ENCODE measurements at places on chromosomes 2 and 18.

GRCh38 chr2:46125798-46126197, 171.4 kb upstream of the EPAS1 start:
- DNase-seq = no peak

GRCh38 chr2:9775351-9775750, 67.9 kb upstream of the TAF1B start:
- no peak for DNase-seq

DNA sequence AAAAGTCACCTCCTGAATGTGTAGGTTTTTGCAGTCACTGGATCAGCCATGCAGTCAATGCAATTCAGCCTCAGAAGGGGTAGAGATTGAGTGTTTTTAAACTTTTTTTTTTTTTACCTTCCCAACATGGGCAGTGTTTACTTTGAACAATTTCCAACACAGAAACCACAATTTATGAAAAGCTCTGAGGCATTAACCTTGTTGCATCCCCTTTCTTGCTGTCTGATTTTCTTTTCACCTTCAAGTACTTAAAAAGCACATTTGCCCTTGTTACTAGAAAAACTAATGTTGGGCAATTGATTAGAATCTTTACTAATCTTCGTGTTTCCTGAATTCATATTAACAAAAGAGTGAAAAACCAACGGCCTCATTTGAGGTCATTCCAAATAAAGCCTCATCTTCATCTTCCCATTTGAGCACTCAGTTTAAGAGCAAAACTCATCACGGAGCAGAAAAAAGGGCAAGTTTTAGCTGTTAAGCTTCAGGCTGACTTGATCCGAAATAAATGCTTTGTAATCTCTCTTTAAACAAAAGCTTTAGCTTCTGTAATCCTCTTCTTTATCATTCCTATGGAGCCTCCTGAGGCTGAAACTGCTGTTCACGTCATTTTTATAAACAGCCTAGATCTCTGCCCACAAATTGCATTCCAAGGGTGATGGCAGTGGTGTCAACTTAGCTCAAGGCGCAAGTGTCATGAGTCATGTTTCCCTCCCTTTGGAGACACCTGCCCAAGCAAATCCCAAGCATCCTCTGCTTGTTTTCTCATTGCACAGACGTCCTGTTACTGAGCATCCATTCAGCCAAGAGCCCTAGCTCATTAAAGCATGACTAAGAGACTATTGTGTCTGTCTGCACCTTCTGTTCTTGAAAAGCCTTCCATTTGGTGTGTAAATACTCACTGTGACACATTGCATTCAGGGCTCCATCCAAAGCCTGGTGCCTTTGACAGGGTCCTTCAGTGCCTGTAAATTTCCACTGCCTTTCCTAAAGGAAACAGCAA, 107.7 kb downstream of the HNMT start:
- no peak for DNase-seq

DNA sequence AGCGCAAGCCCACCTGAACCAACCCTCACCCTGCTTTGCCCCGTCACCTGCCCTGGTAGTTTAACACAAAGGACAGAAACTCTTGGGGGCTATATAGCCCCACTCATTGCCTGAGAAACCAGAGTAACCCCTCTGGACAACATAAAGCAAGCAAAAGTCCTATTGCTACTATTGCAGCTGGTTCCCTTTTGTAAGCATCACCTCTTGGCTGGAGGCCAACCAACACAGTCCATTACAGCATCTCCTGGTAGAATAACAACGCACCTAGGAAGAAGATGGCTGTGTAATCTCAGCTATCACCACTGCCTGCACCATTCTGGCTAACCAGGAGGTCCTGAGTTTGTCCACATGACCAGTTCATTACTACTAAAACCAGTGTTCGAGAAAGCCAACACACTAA, 36.4 kb downstream of the FLACC1 start:
- no peak for DNase-seq

DNA sequence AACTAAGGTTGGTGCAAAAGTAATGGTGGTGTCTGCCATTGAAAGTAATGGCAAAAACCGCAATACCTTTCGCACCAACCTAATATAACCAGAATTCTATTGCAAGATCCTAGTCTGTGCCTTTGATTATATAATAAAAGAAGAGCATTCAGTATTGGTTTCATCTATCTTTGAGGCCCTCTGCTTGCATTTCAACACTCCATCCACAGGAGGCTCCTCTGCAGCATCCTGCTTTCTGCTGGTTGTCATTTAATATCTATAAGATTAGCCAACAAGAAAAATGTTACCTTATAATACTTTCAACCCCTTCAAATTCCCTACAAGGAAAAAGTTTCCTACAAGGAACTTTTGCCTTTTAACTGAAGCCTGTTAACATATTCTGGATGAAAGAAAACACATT, 139.2 kb downstream of the CDCA7 start:
- no peak for DNase-seq

DNA sequence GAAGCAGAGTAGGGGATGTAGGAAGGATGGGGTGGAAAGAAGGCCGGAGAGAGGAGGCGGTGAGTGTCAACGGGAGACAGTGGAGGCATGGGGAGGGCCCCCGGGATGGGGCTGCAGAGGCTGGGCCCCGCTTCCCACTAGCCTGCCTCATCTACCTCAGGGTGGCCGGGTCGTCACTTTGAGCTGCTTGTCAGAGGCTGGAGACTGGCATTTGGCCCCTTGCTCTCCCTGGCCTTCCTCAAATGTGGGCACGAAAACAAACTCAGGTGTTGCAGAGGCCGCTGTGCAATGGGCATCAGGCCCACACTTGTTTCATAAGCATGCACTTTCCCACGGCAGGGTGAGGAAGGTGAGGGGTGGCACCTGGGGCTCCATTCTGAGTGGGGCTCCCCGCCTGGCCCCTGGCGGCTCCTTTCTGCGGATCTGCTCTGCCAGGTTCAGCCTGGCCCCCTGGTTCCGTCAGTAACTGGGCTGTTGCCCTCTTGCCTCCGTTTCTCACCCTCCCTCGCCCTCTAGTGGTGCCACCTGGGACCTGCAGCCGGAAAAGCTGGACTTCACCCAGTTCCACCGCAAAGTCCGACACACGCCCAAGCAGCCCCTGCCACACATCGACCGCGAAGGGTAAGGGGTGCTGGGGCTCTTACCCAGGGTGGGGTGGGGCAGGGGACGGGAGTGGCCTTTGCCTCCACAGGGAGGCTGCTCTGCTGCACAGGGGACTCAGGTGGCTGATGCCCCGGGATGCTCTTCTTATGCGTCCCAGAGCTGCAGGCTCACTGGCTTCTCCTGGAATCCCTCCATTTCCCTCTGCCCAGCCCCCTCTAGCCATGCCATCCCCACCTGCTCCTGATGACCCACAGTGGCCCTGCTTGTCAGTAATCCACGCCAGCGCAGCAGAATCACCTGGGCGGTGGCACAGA, 125.4 kb downstream of the CTIF start:
- DNase-seq = peak; percentile 41

- DNase-seq = no peak
Measured at GRCh38 chr18:32380559-32380958, 90.1 kb downstream of the GAREM1 start.

DNA sequence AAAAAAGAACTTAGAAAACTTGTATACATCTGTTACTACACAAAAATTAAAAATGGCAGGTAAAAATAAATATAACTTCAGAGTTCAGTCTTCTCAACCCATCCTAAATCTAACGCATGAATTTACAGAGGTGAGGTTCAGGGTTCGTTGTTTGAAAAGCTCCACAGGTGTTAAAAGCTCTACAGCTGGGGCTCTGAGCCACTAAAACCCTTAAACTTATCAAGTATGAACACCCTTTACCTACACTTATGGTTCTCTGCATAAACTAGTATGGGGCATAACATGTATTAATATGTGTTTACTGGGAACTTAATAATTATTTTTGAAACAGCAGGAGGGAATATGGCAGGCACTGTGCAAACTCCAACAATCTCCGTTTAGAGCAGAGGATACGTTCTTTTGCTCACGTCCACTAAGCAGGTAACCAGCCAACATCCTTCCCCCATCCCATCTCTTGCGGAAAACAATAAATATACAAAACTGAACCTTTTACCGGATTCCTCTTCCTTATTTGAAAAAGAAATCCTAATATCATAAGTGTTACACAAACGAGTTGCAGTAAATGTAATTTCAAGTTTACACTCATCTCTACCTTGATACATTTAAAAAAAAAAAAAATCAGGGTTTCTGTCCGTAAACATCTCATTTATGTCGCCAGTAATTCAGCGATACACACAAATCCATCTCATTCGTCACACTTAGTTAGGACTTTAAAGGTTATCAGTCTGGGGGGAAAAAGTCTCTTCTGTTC, 1.3 kb downstream of the PIAS2 start:
- DNase-seq = no peak

- DNase-seq = no peak
Measured at GRCh38 chr18:42230636-42231035, 275.6 kb downstream of the PIK3C3 start.

DNA sequence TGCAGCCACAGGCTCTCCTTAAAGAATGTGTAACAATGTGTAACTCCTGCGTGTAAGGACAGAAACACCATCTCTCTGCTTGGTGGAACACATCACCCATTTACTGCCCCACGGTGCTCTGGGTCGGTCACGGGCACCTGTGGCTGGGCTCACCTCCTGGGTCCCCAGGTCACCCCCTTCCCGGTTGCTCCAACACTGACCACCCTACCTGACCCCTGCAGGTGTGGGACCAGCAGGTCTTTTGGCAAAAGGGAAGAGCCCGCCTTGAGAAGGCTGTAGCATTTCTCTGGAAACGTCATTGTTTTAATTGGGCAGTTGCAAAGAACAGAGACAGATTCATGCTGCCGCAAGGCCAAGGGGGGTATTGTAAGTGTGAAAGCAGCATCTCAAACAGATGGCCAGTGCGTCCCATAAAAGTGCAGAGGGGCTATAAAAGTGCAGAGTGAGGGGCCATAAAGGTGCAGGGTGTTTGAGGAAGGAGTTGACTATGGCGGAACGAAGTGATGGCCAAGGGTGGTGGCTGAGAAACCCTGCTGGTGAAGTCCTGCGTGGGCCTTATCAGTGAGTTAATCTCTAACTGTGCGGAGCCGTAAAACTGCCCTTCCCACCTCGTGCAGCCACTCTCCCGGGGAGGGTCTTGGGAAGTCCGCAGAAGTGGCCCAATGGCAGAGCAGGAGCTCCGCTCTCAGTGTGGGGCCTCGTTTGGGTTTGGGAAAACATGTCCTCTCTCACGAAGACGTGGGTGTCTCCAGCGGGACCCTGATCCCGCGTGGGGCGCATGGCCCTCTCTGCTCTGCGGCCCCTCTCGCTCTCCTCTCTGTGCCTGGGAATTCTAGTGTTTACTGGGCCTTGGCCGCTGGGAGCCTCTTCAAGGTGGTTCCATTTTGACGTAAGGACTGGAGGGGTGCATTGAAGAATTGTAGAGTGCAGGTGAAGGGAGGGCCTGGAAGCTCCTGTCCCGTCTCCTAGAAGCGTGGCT, 13.7 kb upstream of the NEU4 start:
- no peak for DNase-seq

- peak; percentile 77 for DNase-seq
Measured at GRCh38 chr2:45833968-45834344, 182.5 kb downstream of the PRKCE start.

DNA sequence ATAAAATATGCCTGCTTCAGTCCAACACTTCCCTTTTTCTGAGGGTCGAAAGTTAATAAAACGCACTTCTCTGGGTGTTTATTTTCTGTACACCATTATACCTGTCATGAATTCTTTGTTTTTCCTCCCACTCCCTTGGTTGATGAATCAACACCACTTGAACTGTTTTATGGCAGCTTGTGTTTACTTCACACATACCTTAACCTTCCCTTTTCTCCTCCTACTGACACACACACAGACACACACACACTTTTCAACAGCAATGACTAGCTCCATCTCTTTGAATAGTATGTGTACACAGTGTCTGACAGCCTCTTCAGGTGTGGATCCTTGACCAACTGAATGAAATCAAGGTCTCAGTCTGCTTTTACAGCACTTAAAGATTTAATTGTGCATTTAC, 91.3 kb downstream of the SATB2 start:
- no peak for DNase-seq

GRCh38 chr2:18123211-18123570, 244.7 kb downstream of the KCNS3 start:
- DNase-seq = no peak

GRCh38 chr2:96538487-96539214, 2.1 kb downstream of the ARID5A start:
- DNase-seq = peak; percentile 67

- DNase-seq = no peak
Measured at GRCh38 chr2:85215448-85216401, 82.5 kb downstream of the TCF7L1 start.

- no peak for DNase-seq
Measured at GRCh38 chr2:201396595-201396994, 39.5 kb upstream of the FLACC1 start.

DNA sequence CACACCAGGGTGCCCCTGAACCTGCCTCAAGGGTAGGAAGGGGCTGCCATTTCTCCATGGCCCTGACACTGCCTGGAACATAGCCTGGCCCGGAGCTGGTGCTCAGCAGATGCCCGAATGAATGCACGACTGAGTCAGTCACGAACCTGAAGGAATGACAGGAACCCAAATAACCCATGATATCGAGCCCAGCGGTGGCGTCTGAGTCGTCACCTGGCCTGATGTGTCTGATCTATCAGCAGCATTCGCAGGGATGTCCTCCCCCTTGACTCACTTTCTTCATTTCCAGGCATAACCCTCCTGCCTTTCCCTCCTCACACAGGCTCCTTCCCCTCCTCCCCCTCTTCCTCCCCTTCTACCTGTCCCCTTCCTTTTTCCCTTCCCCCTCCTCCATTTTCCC, 52.1 kb upstream of the SMAD7 start:
- DNase-seq = no peak

DNA sequence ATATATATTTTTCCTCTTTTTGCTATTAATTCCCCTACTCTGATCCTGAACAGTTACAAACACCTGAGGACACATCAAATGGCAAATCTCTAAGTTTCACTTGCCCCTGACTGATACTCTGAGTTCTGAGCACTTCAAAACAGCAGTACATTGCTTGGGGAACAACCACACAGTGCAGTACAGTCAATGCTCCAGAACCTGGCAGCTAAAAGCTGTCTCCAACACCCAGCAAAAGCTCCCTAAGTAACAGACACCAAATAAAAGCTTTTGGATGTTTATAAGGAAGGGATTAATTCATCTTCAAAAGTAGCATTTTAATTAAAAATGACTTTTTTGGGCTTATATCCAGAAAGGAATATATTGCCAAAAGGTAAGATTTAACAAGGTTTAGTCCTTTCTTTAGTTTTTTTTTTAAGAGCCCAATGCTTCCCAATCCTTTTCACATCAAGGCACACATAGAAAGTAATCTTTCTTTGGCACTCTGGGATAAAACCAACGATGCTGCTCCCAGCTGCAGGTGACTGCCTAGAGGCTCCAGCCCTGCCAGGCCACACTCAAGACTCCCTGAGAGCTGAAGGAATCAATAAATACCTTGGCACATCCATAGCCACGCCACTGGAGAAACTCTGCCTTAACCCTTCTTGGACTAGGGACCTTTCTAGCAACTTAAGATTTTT, 164.9 kb upstream of the ZFP36L2 start:
- no peak for DNase-seq

GRCh38 chr2:137960223-137960622, 4.0 kb upstream of the HNMT start:
- peak; percentile 55 for DNase-seq

GRCh38 chr2:24008672-24009366, 1.1 kb upstream of the MFSD2B start:
- no peak for DNase-seq
